Stimulated activated CD8-positive, alpha-beta memory T cell treated with anti-CD3 and anti-CD28 coated beads, Interleukin-4, amount 100 ng/mL, for 1 hour (primary cell): ENCODE measurements at places on chromosomes 11 and 22.

DNA sequence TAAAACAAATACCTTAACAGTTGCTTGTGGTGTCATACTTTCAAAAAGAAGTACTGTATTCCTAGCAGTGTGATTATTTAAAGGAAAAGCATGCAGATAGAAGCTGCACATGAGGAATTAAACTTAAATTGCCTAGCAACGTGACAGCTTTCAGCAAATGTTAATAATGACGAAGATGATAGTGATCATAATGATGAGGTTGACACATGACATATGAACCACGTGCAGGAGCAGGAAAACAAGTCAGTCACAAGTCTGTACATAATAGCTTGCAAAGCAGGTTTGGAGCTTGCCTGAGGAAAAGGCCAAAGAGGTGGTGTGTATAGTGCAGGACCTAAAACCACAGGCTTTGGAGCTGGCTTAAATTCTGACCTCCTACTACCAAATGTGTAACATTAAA lies 30.6 kb upstream of the PIK3C2A start:
- no peak for DNase-seq

DNA sequence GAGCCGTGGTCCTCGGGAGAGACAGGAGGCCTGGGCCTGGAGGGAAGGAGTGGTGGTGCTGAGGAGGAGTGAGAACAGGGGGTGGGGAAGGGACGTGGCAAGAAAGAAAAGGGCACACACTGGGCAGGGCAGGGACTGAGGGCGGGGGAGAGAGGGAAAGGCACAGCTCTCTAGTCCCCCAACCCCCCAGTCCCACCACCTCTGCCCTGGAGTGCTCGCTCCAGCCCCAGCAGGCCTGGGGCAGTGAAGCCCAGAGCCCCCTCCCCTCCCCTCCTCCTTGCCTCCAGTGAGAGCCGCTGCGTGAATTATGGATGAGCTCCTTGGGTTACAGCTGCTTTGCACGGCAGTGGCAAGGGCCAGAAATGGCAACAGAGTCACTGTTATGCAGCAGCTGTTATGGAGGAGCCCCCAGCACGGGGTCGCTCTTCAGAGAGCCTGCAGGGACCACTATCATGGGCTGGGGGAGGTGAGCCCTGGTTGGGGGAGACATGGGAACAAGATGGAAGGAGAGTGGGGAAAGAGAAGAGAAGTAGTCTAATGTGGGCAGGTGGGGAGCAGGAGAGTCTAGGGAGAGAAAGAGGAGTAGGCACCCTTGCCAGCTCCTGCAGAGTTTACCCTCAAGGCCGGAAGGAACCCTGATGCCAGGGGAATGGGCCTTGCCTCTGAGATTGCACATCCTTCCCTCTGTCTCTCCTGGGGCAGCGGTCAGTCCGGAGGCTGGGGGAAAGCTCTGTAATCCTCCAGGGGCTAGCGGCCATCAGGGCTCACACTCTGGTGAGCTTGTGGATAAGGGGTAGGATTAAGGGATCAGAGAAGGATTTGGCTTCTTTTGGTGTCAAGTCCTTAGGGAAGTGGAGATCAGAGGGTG lies 3.6 kb downstream of the RTN4RL2 start:
- no peak for DNase-seq

- no peak for DNase-seq
Observed at GRCh38 chr11:70175236-70175698, 27.8 kb upstream of the FADD start.

GRCh38 chr11:133082841-133083488 lies 449.3 kb downstream of the OPCML start:
- DNase-seq = no peak

- no peak for DNase-seq
Observed at GRCh38 chr11:3738241-3738640, 59.1 kb downstream of the NUP98 start.

GRCh38 chr11:93685196-93685595 lies 23.7 kb downstream of the CEP295 start:
- no peak for DNase-seq

DNA sequence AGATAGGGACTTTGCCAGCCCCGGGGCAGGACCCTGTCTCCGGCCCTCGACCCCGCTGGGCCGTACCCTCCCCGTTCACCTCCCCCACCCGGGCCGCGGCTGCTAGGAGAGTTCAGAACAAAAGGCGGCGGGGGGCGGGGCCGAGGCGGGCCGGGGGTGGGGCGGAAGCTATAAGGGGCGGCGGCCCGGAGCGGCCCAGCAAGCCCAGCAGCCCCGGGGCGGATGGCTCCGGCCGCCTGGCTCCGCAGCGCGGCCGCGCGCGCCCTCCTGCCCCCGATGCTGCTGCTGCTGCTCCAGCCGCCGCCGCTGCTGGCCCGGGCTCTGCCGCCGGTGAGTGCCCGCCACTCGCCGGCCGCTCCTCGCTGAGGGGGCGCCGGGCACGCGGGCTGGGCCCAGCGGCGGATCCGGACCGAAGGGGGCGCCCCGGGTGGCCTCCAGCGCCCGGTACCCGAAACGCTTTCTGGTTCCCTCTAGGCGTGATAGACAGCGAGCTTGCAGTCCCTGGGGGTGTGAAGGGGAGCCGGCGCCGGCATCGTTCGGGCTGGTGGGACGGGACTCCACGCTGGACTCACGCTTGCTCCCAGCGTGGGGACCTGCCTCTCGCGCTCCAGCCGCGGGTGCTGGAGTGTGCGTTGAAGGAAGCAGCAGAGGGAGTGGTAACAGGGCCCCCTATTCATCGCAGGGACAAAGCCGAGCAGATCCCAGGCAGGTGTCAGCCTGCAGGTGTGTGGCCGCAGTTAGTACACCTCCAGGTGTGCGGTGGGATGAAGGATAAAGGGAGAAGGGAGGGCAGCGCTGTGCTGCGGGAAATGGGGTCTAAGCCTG lies at the start of gene MMP11:
TSS of gene MMP11 (plus strand) at position 201 of the 825 bp plus-strand sequence. CDS start at position 223, 22 bp downstream.
- DNase-seq = no peak
